ENCODE measurements at places on chromosomes 2 and 18. TPM values are rescaled to one million over a fixed set of nuclear protein-coding genes. Genes with fewer than 3 reads are reported as not detected.
A peak's percentile ranks its signal among the peaks of the same experiment; 100 is the strongest.

DNA sequence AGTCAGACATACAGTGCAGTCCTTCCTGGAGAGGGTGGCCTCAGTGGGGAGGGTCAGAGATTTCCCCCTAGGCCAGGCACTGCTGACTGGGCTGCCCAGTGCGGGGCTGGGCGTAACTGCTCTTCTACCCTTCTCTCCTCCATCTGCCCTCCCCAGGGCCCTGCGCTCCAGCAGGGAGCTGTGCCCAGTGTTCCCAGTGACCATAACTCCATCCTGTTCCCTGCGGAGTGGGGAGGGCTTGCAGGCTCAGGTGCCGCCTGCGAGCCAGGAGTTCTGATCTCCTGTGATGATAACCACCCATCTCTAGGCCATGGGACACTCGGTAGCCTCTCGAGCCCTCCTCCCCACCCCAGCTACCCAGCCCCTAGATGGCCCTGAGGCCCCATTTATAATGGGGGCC lies 107.6 kb downstream of the SMAD7 start:
- no peak overlapping the region for H3K4me3 ChIP-seq
- no peaks in the 10 kb centered on the region for H3K27me3 ChIP-seq
- DNase-seq = no peak
- H3K36me3 ChIP-seq = no peaks in the 10 kb centered on the region
- peaks cover 22% of the 10 kb centered on the region for H3K4me1 ChIP-seq

Gene TNS1
- 2.3 TPM for total RNA-seq

Gene HS1BP3
- total RNA-seq = 10.0 TPM

GRCh38 chr18:3993941-3994687 lies 461.0 kb downstream of the DLGAP1 start:
- H3K27ac ChIP-seq = peak overlapping the region; percentile 39
- DNase-seq = no peak
- H3K27me3 ChIP-seq = no peaks in the 10 kb centered on the region

DNA sequence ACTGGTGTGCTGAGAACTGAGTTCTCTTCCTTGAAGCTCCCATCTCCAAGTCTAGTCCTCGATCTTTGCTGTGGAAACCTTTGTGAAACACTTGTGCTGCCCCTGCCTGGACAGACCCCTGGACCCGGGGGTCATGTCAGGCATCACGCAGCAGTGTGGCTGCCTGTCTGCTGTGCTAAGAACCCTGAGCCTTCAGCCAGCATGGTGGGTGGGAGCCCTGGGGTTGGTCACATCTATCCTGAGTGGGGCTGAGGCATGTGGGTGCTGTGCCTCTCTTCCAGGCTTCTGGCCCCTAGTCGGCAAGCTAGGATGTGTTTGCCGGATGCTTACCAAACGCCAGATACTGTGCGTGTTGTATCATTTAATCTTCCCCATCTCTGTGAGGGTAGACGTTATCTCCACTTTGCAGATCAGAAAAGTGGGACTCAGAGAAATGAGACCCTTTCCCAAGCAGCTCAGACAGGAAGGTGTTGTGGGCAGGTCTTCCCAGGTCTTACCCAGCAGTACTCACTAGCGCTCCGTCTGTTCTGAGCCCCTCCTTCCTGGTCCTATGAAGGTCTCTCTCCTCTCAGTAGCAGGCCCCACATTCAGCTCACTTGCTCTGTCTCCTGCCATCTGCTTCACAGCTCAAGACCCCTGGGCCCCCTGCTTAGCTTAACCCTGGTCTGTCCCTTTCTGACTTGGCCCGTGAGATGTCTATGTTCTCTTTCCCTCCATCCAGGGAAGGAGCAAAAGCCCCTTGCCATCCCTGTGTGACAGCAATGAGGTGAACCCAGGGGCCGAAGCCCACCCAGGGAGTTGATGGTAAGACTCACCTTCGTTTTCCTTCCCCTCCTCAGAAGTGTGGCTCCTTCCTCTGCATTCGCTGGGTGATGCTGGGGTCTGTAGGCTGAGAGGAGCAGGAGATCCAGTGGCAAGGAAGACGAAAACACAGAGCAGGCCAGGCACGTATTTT lies 242.8 kb downstream of the FAM210A start:
- DNase-seq = no peak
- H3K4me3 ChIP-seq = no peak overlapping the region
- H3K27ac ChIP-seq = no peak overlapping the region

GRCh38 chr2:8579485-8580085 lies 102.3 kb upstream of the ID2 start:
- DNase-seq = no peak
- peaks cover 16% of the 10 kb centered on the region for H3K27me3 ChIP-seq
- no peaks in the 10 kb centered on the region for H3K4me1 ChIP-seq
- no peaks in the 10 kb centered on the region for H3K36me3 ChIP-seq
- no peak overlapping the region for H3K27ac ChIP-seq
- H3K4me3 ChIP-seq = no peak overlapping the region

Gene SCRN3
- total RNA-seq = 31.0 TPM

- H3K27me3 ChIP-seq = no peaks in the 10 kb centered on the region
- no peak overlapping the region for H3K4me3 ChIP-seq
- H3K27ac ChIP-seq = no peak overlapping the region
- DNase-seq = no peak
- no peaks in the 10 kb centered on the region for H3K36me3 ChIP-seq
- H3K4me1 ChIP-seq = no peaks in the 10 kb centered on the region
Observed at GRCh38 chr18:63784787-63785452, 9.7 kb downstream of the SERPINB7 start.

GRCh38 chr18:58161659-58162058 lies 117.6 kb downstream of the NEDD4L start:
- H3K36me3 ChIP-seq = no peaks in the 10 kb centered on the region
- peak; percentile 39 for DNase-seq
- no peak overlapping the region for H3K27ac ChIP-seq
- H3K4me1 ChIP-seq = no peaks in the 10 kb centered on the region

DNA sequence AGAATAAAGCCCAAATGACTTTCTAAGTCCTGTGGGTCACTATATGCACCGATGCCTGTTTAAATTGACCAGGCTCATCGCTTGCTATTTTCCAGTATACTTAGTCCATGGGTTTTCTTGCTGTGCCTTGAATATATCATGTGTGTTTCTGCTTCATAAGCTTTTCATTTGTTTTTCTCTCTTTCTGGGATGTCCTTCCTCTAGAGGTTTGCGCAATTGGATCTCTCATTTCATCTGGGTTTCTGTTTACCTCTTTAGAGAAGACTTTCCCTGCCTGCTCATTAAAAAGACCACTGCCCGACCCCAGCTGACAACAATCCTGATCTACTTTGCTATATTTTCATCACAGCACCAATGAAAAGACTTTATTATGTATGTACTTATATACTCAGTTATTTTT lies 150.9 kb upstream of the CYRIA start:
- H3K4me3 ChIP-seq = no peak overlapping the region
- H3K36me3 ChIP-seq = no peaks in the 10 kb centered on the region
- H3K4me1 ChIP-seq = no peaks in the 10 kb centered on the region
- no peaks in the 10 kb centered on the region for H3K27me3 ChIP-seq
- H3K27ac ChIP-seq = no peak overlapping the region

Gene TMSB10
- 2,248 TPM for total RNA-seq

- H3K4me1 ChIP-seq = no peaks in the 10 kb centered on the region
- no peak for DNase-seq
- no peaks in the 10 kb centered on the region for H3K27me3 ChIP-seq
Observed at GRCh38 chr2:3966470-3966869, 263.1 kb downstream of the DCDC2C start.

GRCh38 chr2:118980573-118980972 lies 38.6 kb downstream of the MARCO start:
- peaks cover 3% of the 10 kb centered on the region for H3K4me1 ChIP-seq
- no peak overlapping the region for H3K27ac ChIP-seq
- H3K27me3 ChIP-seq = peaks cover 45% of the 10 kb centered on the region
- no peak overlapping the region for H3K4me3 ChIP-seq
- H3K36me3 ChIP-seq = no peaks in the 10 kb centered on the region

Gene LYPD6B
- total RNA-seq = not detected

DNA sequence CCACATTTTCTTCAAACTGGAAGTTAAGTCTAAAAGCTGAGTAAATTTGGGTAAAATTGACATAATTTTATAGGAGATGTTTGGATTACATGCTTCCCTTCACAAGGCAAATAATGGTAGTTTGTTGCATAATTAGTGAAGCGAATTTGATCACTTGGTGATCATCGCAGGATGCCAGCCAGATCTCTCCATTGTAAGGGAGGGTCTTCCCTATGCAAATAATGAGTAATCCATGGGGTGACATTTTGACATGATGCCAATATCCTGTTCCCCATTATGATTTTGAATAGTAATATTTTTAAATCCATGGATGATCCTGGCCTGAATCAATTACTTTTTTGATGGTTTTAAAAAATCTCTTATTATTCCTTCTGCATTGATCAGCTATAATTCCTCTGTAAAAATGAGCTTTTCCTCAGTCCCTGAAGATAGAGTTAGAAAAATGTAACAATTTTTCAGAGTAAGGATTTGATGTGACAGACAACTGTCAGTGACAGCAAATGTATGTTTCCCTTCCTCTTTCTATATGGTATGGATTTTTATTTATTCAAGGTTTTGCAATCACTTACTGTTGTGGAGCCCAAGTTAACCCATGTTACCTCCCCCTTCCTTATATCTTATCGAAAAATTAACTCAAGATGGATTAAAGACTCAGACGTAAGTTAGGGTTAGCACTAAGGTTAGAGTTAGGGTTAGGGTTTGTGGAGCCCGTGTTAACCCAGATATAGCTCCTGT lies 21.4 kb downstream of the CCL20 start:
- no peak overlapping the region for H3K27ac ChIP-seq
- H3K27me3 ChIP-seq = no peaks in the 10 kb centered on the region
- H3K36me3 ChIP-seq = no peaks in the 10 kb centered on the region

DNA sequence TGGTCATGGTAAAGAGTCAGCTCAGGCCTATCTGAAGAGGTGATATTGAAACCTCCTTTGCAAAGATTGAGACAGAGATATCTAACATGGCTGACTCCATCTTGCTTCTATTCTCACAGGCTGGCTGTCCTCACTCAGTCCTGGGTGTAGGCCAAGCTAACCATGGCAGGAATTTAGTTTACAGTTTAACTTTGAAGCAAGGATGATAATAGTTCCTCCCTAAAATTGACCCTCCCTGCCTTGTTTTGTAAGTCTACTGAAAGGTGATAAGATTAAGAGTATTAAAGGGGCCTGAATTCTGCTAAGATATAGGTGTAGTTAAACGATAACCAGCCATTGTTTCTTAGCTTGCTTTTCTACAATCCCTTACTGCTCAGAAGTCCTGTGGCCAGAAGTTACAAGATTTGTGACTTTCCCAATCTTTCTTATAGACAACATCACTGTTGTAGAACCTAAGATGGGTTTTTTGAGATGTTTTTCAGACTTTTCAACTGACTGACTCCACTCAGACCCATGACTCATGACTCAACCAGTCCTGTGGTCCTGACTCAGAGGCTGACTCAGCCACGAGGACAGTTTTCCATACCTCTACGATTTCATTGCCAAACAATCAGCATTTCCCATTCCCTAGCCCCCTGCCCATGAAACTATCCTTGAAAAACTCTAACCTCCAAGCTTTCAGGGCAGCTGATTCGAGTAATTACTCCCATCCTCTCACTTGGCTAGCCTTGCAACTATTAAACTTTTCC lies 195.7 kb upstream of the SESTD1 start:
- no peak for DNase-seq
- peaks cover 11% of the 10 kb centered on the region for H3K36me3 ChIP-seq
- no peak overlapping the region for H3K27ac ChIP-seq
- H3K27me3 ChIP-seq = no peaks in the 10 kb centered on the region

- no peak overlapping the region for H3K4me3 ChIP-seq
- no peak overlapping the region for H3K27ac ChIP-seq
- DNase-seq = no peak
- no peaks in the 10 kb centered on the region for H3K27me3 ChIP-seq
Observed at GRCh38 chr2:127382831-127383230, 4.9 kb downstream of the MAP3K2 start.

DNA sequence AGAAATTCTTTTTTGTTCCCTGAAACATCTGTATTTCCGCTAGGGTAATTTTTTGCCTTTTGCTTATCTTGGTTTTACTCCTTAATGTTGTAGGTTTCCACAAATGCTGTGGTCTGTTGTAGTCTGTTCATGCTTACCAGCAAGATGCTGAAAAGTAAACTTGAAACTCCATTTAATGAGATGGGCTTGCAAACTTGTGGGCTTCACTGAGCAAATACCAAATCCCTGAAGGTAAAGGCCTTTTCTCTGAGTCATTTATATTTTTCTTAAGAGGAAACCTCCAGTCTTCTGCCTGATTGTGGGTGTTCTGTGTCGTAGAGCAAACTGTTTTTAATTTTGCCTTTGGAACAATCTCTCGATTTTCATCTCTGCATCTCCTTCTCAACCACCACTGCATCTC lies 9.3 kb downstream of the SP140 start:
- H3K36me3 ChIP-seq = no peaks in the 10 kb centered on the region
- no peak overlapping the region for H3K4me3 ChIP-seq
- H3K4me1 ChIP-seq = no peaks in the 10 kb centered on the region
- H3K27me3 ChIP-seq = no peaks in the 10 kb centered on the region
- H3K27ac ChIP-seq = no peak overlapping the region

Gene NGEF
- 4.3 TPM for total RNA-seq

Gene ABHD1
- total RNA-seq = 0.65 TPM

DNA sequence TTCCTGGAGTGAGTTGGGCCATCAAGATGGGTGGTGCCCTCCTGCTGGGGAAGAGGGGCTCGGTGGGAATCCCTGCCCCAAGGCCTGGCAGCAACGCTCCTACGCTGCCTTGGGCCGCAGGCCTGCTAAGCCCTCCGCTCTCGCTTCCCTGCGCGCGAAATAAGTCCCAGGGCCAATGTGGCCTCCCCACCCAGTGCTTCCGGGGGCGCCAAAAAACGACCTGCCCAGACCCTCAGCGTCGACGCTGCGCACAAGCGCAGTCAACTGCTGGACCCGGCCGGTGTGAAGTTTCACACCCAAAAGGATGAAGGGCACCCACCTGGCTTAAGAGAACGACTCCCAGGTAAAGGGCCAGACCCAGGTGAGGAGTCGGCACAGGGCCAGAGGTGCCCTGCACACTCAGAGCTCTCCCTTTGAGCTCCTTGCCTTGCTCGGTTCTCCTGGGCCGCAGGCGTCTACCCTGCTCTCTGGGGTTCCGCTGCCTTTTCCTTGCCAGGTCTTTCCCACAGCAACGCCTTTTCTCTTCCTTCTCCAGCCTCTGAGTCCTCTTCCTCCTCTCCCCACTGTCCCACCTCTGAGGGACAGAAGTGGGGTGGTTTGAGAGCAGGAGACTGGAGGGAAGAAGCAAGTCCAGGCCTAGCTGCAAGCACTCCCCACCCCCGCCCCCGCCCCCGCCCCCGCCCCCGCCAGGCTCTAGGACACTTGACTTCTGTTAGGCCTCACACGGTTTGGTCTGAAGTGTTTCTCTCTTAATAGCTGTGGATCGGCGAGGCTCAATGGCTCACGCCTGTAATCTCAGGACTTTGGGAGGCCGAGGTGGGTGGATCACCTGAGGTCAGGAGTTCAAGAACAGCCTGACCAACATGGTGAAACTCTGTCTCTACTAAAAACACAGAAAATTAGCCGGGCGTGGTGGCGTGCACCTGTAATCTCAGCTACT lies at the start of gene DNAJC5G:
DNAJC5G (plus strand) TSS at position 223 of the 940 bp plus-strand sequence. CDS start 1,296 bp downstream, outside the sequence.
- H3K27ac ChIP-seq = no peak within 1 kb of the TSS
- H3K4me1 ChIP-seq = no peaks in the 10 kb centered on the region
- no peak for DNase-seq
- H3K27me3 ChIP-seq = no peaks in the 10 kb centered on the region
- no peak within 1 kb of the TSS for H3K4me3 ChIP-seq

Gene SERPINB4
- total RNA-seq = not detected

All from neural progenitor cell (in vitro differentiated cells).